ENCODE measurements at places on chromosomes 11 and 22.

- no peak for DNase-seq
These were observed at the start of gene GRAP2 for GRCh38 chr22:39900306-39901227. Gene GRAP2 (plus strand): TSS chr22:39901084. CDS start chr22:39947107, 46,023 bp downstream.

GRCh38 chr11:110179064-110179463, 85.9 kb downstream of the ZC3H12C start:
- DNase-seq, result no peak

- no peak for DNase-seq
These were observed 321.0 kb downstream of the NTM start for GRCh38 chr11:131691181-131692041.

GRCh38 chr11:31790649-31791048, 20.5 kb downstream of the PAX6 start:
- no peak for DNase-seq

- no peak for DNase-seq
These were observed 34.8 kb upstream of the MYOD1 start for GRCh38 chr11:17684550-17684949.

- no peak for DNase-seq
These were observed 662 bp upstream of the TRIM3 start for GRCh38 chr11:6474413-6474792.

GRCh38 chr11:1916132-1916985, 3.1 kb upstream of the TNNT3 start:
- no peak for DNase-seq

DNA sequence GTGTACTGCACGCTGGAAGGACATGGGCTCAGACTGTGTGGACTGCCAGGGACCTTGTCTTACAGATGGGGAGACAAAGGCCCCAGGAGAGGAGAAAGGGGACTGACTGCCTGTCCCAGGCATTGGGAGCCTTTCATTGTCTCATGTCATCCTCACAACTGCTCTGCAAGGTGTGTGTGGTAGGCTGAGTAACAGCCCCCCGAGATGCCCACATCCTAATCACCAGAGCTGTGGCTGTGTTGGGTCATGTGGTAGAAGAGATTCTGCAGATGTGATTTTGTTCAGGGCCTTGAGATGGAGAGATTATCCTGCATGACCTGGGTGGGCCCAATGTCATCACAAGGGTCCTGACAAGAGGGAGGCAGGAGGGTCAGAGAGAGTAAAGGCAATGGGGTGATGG, 39.1 kb downstream of the ARRB1 start:
- DNase-seq, result no peak

- DNase-seq, result no peak
These were observed 108.5 kb downstream of the MICAL2 start for GRCh38 chr11:12218909-12219308.

DNA sequence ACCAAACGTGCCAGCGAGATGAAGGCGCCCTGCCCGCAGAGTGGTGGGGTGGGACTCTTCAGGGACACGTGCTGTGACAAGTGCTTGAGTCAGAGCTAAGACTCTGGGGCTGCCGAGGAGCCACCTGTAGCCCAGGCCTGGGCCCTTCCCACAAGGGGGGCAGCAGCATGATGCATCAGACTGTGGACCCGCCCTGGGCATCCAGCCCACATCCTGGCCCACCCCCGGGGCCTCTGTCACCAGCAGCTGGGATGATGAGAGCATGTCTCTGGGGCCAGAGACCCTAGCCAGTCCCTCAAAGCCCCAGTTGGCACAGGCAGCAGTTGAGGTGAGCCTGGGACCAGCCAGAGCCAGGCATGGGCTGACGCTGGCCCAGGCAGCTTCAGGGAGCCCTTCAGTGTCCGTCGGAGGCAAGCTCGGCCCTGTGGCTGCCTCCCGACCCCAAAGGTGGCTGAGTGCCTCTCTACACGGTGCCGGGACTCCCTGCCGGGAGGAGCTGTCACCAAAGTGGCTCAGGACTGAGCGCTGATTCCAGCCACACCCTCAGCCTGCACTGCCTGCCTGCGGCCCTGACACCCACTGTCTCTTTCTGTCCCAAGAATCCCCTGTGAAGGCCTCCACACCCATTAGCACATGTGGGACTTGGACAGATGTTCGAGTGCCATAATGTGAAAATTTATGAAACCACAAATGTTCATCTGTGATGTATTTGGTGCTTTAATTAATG, 41.3 kb downstream of the CDKN1C start:
- DNase-seq, result no peak

DNA sequence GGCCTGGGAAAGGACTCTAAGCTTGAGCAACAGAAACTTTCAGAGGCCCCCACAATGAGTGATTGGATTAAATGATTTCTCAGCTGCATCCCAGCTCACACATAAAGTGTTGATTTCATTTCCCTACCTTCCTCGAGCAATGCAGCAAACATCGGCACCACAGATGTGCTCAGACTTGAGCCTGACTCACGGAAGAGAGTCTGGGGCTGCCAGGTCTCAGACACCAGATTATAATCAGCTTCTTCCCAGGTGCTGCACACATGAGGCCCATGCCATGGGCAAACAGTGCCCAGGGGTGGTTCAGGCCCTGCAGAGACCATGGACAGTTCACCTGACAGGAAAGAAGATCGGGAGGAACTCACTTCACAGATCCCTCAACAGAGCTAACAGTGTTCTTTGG, 226.6 kb upstream of the TENM4 start:
- DNase-seq, result no peak

- DNase-seq, result no peak
These were observed 33.5 kb upstream of the TOLLIP start for GRCh38 chr11:1342946-1343345.

- DNase-seq, result no peak
These were observed 91.8 kb upstream of the UBASH3B start for GRCh38 chr11:122563761-122564160.

GRCh38 chr22:20029550-20030225, 8.8 kb downstream of the TANGO2 start:
- no peak for DNase-seq

DNA sequence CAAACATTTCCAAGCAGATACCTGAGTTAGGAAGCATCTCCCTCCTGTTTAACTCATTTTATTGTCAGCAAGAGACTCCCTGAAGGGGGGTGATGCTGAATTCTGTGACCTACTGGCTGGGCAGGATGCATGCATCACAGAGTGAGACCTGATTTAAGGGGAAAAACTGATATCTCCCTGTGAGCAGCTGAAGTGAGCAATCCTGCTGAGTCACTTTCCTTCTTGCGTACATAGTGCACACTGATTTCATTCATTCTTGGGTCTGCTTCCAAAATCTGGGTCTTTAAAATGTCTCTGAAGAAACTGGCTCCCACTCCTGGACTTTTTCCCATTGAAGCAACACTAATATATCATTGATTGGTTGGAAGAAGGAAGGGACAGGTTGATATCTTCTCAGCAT, 23.3 kb downstream of the P4HA3 start:
- no peak for DNase-seq

GRCh38 chr22:49161002-49161850, 666.4 kb downstream of the BRD1 start:
- no peak for DNase-seq

DNA sequence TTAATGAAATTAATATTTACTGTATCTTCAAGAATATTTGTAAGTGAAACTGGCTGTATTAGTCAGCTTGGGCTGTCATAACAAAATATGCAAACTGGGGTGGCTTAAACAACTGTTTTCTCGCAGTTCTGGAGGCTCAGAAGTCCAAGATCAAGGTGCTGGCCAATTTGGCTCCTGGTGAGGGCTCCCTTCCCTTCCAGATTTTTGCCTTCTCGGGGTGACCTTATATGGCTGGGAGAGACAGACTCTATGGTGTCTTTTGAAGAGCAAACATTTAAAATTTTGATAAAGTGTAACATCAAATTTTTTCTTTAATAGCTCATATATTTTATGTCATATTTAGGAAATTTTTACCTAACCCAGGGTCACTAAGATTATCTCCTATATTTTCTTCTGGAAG, 30.2 kb downstream of the CSTPP1 start:
- no peak for DNase-seq

- no peak for DNase-seq
These were observed 34.9 kb upstream of the DAGLA start for GRCh38 chr11:61645179-61645868.

GRCh38 chr11:13297917-13298356, 20.3 kb downstream of the BMAL1 start:
- no peak for DNase-seq

DNA sequence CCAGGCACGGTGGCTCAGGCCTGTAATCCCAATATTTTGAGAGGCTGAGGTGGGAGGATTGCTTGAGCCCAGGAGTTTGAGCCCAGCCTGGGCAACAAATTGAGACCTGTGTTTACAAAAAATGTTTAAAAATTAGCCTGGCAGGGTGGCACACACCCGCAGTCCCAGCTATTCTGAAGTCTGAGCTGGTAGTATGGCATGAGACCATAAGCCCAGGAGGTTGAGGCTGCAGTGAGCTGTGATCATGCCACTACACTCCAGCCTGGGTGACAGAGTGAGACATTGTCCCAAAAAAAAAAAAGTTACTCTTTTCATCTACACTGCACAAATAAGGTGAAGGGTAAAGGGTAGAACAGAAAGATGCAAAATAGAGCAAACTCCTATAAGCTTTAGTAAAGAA, 22.3 kb upstream of the PPP2R1B start:
- DNase-seq, result no peak

- DNase-seq, result no peak
These were observed 39.9 kb downstream of the CLPB start for GRCh38 chr11:72394416-72394815.

- no peak for DNase-seq
These were observed 16.1 kb downstream of the MGAT3 start for GRCh38 chr22:39472570-39473556.

DNA sequence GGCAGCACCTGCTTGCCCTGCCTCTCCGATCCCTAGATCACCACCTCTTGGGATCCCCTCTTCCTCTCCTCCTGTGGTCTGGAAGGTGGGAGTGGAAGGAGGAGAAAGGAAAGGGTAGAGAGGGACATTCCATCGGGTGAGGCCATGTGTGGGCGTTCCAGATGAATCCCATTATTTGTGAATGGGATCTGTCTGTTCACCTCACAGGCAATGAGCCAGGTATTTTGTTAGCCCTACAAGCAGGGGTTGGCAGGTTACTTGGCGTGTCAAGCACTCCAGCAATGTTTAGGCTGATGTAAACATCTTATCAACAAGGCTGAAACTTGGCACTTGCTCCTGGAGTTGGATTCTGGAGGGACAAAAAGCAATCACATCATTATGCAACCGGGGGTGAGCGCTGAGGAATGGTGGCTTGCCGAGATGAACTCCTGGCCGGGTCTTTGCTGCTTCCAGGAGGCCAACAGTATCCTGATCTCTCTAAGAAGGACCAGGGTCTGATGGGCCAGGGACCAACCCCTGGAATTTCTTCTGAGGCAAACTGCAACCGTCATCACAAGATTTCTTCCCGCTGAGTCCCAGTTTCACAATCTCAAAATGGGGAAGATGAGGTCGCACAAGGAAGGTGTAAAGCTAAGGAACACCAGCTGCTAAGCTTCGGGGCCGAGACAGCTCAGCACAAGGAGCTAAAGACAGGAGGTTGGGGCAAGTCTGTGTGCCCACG, 7.8 kb downstream of the ADAMTS8 start:
- no peak for DNase-seq

DNA sequence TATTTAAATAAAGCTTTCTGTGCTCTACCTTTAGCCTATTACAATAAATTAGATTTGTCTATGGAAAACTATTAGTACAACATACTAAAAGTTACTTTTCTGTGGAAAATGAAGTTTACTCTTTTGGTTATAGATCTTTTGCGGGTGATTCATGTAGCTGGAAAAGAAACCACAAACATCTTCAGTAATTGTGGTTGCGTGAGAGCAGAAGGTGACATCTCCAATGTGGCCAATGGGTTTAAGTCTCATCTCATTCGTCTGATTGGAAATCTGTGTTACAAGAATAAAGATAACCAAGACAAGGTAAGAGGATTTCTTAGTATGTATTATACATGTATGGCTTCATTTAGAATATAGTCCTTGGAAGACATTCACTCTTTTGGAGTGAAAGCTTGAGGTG, 68.6 kb downstream of the ATXN10 start:
- DNase-seq, result no peak

DNA sequence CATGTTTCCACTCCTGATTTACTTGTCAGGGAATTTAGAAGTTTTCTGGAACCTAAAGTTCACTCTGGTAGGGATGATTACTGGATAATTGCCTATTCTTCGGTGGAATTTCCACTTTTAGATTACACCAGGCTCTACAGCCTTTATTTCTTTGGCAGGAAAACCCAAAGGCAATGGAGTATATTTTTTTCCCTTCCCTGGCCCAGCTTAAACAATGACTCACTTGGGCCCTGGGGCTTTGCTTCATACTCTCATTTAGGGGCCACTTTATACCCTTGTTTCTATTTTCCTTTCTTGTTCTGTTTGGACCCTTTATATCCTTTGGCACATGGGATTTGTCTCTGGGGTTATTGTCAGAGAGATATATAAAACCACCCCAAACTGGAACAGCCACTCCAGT, 114.7 kb downstream of the CSTPP1 start:
- no peak for DNase-seq

GRCh38 chr11:44029507-44029845, 18.3 kb upstream of the ACCSL start:
- no peak for DNase-seq

DNA sequence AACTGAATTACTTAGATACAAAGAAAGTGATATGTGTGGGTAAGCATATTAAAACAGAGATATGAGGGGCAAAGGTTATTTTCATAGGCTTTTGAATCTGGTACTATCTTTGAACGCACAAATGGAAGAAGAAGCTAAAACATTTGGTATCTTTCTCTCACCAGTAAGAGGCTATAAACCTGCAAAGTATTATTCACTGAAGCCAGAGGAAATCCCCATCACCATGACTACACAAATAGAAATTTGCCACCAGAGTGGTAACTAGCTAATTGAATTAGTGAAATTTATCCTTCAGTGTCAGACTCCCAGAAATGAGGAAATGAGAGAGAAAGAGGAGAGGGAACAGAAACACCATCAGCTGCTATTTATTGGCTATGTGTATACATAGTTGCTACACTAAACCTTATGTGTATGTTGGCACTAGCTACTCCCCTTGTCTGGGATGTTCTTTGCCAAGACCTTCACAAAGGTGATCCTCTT, 503.4 kb downstream of the DLG2 start:
- no peak for DNase-seq

DNA sequence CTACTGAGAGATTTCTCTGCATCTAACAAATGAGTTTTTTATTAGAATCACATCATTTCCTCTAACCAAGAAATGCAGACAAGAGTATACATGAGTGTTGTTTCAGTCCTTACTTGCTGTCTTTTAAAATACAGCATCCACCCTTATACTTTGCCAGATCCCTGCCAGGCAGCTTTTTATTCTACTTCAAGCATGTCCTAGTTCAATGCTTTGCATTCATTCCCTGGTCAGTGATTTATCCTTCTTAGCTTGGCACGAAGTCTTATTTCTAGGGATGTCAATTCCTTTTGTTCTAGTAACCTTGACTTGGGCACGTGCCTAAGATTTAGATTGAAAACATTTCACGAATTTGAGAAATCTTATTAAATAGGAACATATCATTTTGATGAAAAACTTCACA, 307.2 kb upstream of the MPPED2 start:
- no peak for DNase-seq
